ENCODE measurements at places on chromosomes 7 and 10.

- no peak for DNase-seq
These were observed 103.8 kb downstream of the UNCX start for GRCh38 chr7:1336509-1336908.

- no peak for DNase-seq
These were observed 36.3 kb downstream of the AFAP1L2 start for GRCh38 chr10:114368057-114368391.

DNA sequence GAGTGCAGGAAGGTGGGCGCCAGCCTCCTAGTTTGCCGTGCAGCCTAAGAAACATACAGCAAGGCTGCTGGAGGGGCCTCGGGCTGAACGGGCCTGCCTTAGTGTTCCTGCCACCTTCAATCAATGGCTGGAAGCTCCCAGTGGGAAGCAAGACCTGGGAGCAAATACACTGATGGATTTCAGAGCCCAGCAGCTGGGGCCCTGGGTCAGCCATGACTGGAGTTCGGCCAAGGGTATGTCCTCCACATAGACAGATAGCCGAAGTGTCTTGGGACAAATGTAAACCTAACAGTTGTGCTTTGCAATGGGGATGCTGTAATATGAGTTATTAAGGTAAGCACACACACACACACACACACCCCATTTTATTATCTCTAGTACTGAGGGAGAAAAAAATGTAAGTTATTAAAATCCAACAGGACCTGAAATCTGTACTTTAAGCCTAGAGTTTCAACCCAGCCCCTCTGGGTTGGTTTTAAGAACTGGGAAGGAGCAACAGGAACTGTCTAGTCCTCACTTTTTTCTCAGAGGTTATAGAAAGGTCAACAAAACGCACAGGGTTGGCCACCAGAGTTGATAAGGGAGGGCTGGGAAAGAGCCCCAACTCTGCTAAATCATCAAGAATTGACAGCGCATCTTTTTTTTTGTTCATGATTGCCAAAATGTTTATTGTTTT, 50.0 kb upstream of the CELF2 start:
- no peak for DNase-seq

DNA sequence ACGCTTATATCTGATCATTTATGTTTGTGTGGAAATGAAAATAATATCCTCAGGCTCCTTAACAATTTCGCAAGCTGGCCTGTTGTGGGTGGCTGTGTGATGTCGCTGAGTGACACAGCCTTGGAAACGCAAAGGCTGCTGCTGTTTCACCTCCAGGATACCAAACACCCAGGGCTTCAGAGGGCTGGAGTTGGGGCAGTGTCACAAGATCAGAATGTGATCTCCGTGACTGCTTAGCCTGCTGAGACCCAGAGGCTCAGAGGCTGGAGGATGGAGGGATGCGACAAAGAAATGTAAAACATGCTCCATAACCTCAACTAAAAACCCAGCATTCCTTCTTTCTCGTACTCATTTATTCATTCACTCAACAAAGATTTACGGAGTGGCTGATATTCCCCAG, 37.2 kb upstream of the BMPER start:
- no peak for DNase-seq
